ENCODE measurements at places on chromosomes 2 and 18. TPM values are rescaled to one million over a fixed set of nuclear protein-coding genes. Genes with fewer than 3 reads are reported as not detected.

RHOB gene
- 651 TPM for total RNA-seq

ECEL1 gene
- not detected for total RNA-seq

SIX3 gene
- total RNA-seq, result not detected

ZSWIM2 gene
- total RNA-seq, result not detected

GRCh38 chr2:216960671-216961268, 100.9 kb upstream of the TNP1 start:
- no peaks in the 10 kb centered on the region for H3K27me3 ChIP-seq
- no peaks in the 10 kb centered on the region for H3K36me3 ChIP-seq
- H3K27ac ChIP-seq, result no peak overlapping the region
- H3K4me3 ChIP-seq, result no peak overlapping the region

DNA sequence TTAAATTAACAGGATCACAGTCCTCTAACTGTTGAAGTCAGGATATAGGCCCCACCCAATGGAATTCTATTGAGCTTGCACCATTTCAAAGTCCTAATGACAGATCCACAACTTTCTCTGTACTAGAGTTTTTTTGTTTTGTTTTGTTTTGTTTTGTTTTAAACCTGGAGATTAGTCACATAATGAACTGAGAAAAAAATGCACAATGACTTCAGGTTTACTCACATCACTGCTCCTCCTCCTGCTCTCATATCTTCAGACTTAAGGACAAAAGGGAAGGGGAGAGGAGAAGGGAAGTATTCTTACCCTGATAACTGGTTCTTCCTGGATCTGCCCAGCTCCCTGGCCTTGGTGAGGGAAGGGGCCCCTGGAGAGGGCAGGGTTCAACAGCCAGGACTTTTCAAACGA, 208.2 kb upstream of the EPHA4 start:
- no peaks in the 10 kb centered on the region for H3K27me3 ChIP-seq
- no peaks in the 10 kb centered on the region for H3K36me3 ChIP-seq
- H3K4me1 ChIP-seq, result no peaks in the 10 kb centered on the region
- H3K27ac ChIP-seq, result peak overlapping the region; percentile 71

DNA sequence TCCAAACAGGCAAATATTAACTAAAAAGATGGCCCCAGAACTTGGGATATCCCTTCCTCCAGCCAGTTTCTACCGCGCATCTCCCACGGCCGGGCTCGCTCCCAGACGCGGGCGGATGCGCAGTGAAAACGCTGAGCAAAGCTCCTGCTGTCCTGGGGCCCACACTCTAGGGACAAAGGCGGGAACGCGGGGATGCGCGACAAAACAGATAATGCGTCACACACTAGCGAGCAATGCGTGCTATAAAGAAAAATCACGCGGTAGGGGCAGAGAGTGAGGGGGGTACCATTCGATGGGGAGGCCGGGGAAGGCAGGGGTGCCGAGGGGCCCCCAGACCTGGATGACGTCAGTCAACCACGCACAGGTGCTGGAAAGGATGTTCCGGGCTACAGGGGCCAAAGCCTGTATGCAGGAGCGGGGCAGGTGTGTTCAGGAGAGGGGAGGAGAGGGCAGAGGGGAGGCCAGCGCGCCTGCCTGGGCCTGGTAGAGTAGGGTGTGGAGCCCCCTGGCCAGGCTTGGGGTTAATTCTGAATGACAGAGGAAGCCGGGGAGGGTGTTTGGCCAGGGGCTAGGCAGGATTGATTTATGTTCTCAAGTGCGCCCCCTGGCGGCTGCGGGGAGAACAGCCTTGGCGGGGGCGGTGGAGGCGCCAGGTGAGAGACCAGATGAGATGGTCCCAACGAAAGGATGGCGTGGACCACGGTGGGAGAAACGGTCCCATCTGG, 14.9 kb upstream of the ITM2C start:
- no peak for DNase-seq
- H3K27me3 ChIP-seq, result no peaks in the 10 kb centered on the region
- H3K36me3 ChIP-seq, result no peaks in the 10 kb centered on the region
- H3K27ac ChIP-seq, result no peak overlapping the region
- no peaks in the 10 kb centered on the region for H3K4me1 ChIP-seq
- no peak overlapping the region for H3K4me3 ChIP-seq

- H3K4me3 ChIP-seq, result peak overlapping the region; percentile 93
- no peaks in the 10 kb centered on the region for H3K4me1 ChIP-seq
- peak overlapping the region; percentile 94 for H3K27ac ChIP-seq
- no peak for DNase-seq
- no peaks in the 10 kb centered on the region for H3K27me3 ChIP-seq
- H3K36me3 ChIP-seq, result no peaks in the 10 kb centered on the region
Measured at GRCh38 chr2:55418512-55419232, 984 bp downstream of the CCDC88A start.

- no peaks in the 10 kb centered on the region for H3K27me3 ChIP-seq
- no peak for DNase-seq
- no peak overlapping the region for H3K4me3 ChIP-seq
- no peak overlapping the region for H3K27ac ChIP-seq
Measured at GRCh38 chr18:48394176-48394575, 15.0 kb downstream of the ZBTB7C start.

- no peak for DNase-seq
- H3K36me3 ChIP-seq, result no peaks in the 10 kb centered on the region
- no peak overlapping the region for H3K27ac ChIP-seq
- no peaks in the 10 kb centered on the region for H3K4me1 ChIP-seq
- no peak overlapping the region for H3K4me3 ChIP-seq
Measured at GRCh38 chr2:100846716-100847115, 26.8 kb downstream of the NPAS2 start.

DNA sequence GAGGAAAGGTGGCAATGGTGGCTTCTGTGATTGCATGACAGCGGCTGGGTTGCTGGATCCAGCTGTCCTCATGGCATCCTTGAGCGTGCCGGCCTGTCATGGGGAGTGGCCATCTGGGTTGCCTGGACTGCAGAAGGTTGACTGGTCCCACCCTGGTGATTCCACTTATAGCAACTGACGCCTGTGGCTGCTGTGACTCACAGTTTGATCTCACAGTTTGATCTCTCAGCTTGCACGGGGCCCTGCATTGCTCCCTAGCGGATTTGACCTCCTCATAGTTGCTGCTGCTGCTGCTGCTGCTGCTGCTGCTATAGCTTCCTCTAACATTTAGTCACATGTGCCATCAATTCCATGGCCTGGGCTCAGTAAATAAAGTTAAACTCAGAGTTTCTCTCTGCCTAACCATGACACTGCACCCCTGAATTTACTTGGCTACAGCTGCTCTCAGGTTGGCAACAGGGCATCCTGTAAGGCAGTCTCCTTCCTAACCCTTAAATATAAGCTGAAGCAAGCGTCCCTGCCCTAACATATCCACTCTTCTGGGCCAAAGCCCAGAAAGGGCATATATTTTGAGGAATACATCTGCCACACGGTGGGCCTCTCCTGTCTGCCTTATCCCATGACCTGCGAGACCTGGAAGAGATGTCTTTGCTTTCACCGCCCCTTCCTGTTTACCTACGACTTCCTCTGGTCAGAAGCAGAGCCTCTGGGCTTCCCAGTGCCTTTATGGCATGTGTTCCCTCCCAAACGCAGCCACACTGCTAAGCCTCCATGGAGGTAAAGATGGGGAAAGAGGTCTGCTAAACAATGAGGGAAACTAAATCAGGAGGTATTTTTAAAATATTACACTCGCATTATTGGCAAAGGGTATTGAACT, 37.8 kb upstream of the CCDC150 start:
- peak; percentile 14 for DNase-seq
- H3K27ac ChIP-seq, result no peak overlapping the region
- H3K27me3 ChIP-seq, result no peaks in the 10 kb centered on the region
- H3K4me1 ChIP-seq, result no peaks in the 10 kb centered on the region
- H3K36me3 ChIP-seq, result no peaks in the 10 kb centered on the region

DNA sequence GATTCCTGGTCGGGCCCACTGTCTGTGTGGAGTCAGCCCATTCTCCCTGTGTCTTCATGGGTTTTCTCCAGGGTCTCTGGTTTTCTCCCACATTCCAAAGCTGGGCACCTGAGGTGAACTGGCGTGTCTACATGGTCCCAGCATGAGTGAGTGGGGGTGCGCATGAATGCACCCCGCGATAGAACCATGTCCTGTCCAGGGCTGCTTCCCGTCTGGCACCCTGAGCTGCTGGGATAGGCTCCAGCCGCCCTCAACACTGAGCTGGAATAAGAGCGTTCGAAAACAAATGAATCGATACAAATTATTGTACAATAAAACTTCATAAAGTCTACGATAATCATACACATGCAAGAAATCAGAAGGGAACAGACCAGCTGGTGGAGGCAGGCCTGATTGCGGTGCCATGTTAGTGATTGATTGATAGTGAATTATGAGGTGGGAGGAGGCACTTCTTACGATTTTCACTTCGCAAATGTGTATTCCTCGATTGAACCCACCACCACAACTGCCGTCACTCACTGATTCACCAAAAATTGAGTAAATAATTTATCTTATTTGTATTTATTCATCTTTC, 186.6 kb downstream of the MGAT5 start:
- H3K4me1 ChIP-seq, result no peaks in the 10 kb centered on the region
- DNase-seq, result no peak
- H3K27ac ChIP-seq, result no peak overlapping the region
- H3K27me3 ChIP-seq, result no peaks in the 10 kb centered on the region
- no peak overlapping the region for H3K4me3 ChIP-seq

DNA sequence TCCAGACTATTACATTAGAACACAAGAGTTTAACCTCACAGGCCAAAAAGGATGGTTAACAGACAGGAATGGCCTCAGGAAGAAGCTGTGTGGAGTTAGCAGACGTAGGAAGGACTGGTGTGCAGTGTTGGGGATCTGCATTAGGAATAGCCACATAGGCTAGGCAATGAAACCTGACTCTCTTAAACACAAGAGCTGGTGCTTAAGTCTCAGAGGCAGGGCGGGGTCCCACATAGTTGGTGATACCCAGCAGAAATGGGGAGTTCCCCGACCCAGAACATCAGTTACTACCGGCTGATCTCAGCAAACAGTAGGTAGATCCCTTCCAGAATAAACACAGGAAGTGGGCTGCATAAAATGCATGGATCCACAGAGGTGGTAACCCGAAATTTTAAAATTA, 64.1 kb downstream of the CCDC93 start:
- H3K4me3 ChIP-seq, result no peak overlapping the region
- H3K36me3 ChIP-seq, result no peaks in the 10 kb centered on the region
- H3K27ac ChIP-seq, result no peak overlapping the region
- no peaks in the 10 kb centered on the region for H3K27me3 ChIP-seq
- H3K4me1 ChIP-seq, result no peaks in the 10 kb centered on the region
